Activated CD4-positive, alpha-beta T cell treated with anti-CD3 and anti-CD28 coated beads for 1 hour (primary cell): ENCODE measurements at places on chromosomes 4 and X.

- no peak for DNase-seq
These were observed 407 bp downstream of the IL13RA1 start for GRCh38 chrX:118727686-118728339.

- no peak for DNase-seq
These were observed 171.1 kb downstream of the ZNF330 start for GRCh38 chr4:141391771-141392170.

- DNase-seq = no peak
These were observed 665.5 kb downstream of the TLL1 start for GRCh38 chr4:166538491-166539005.

DNA sequence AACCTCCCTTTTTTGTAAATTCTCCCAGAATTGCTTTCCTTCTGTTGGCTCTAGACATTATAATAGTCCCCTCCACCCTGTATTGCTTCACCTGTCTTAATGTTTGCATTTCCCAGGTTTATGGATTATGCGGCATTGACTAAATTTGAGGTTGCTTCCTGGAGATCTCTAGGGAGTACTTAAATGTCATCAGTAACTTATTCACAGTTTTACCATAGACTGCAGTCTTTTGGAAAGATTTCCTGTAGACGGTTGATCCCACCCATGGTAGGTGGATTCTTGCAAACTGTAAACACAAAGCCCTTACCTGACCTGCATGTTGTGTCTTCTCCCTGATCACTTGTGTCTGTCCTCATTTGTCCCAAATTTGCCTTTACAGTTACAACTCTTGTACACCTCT is 6.2 kb upstream of the NOX1 start:
- no peak for DNase-seq

DNA sequence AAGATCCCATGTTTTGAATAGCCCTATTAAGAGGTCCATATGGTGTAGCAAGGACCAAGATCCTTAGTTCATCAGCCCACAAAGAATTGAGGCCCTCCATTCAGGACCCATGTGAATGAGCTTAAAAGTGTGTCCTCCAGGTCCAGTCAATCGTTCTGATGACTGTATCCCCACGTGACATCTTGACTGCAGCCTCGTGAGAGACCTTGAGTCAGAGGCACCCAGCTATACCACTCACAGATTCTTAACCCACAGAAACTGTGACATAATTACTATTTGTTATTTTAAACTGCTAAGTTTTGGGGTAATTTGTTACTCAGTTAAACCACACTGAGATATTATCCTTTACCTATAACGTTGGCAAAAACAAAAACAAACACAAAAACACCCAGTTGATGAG is 62.4 kb downstream of the ZNF182 start:
- no peak for DNase-seq

DNA sequence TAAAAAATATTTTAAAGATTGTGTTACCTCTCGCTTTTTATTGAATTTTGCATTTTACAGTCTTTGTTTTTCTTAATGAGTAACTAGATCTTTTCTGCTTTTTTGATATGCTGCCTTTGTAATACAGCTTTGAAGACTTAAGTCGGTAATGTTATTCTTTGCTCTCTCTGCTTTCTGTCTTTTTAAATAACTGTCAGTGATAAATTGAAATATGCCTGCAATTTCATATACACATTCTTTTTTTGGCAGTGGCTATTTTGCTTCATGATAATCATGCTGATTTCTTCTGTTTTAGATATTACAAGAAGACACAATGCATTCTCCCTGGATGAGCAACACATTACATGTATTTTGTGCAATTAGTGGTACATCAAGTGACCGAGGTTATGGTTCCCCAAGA is 42.0 kb upstream of the IL13RA1 start:
- no peak for DNase-seq

DNA sequence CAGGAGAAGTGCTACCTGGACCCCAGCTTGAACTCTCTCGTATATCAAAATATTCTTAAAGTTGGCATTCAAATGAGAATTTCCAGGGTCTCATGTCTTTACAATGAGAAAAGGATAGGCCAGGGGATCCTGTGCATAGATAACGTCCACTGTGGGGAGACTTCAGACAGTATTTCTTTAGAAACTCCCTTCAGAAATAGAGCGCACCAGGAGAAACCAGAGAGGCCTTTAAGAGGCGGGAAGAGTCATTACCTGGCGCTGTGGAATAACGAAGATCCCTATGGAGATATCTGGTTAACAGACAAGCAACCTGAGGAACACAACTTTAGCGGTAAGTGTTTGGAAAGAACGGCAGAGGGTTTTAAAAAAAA is 600 bp downstream of the RADX start:
- DNase-seq = no peak

- DNase-seq = no peak
These were observed at the start of gene UNC5C for GRCh38 chr4:95548738-95549245. Gene UNC5C, minus strand, starts transcription at chr4:95548973.

DNA sequence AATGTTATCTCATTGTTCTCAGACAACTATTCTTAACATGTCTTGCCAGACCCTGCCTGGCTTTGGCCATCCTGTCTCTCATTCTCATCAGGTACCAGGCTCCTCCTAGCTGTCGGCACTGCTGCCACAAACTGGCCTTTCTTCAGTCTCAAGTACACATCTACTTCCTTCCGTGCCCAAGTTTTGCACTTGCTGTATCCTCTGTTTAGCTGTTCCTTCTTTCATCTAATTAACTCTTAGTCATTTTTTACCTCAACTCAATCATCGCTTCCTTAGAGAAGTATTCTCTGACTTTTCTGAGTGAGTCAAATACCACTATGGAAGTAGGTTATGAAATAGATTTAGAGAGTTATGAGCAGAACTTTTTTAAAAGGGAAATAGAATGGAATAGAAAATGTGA is 19.7 kb downstream of the CXCL3 start:
- DNase-seq = no peak

GRCh38 chr4:46387956-46388355 is 2.0 kb downstream of the GABRA2 start:
- no peak for DNase-seq
